ENCODE measurements at places on chromosomes 3 and 15.

GRCh38 chr15:51558411-51558810 lies 64.2 kb downstream of the DMXL2 start:
- DNase-seq, result no peak

- no peak for DNase-seq
These were observed 38.7 kb downstream of the ROBO1 start for GRCh38 chr3:79729096-79729495.

DNA sequence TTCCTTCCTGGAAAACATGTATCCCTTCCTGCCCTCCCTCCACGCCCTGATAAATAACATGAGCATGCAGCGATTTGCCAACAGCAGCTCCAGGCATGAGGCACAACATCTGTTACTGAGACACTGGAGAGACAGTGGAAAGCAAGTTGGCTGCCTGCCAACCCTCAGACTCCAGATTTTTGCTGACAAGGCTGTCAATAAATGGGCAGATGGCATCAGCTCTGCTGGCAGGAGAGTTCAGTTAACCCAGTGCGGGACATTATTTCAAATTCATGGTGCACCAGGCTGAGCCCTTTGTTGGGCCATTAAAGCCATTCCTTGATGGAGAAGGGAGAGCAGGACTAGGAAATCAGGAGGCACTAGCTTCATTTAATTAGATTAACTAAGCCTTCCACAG lies 293.3 kb downstream of the MEX3B start:
- DNase-seq, result no peak

DNA sequence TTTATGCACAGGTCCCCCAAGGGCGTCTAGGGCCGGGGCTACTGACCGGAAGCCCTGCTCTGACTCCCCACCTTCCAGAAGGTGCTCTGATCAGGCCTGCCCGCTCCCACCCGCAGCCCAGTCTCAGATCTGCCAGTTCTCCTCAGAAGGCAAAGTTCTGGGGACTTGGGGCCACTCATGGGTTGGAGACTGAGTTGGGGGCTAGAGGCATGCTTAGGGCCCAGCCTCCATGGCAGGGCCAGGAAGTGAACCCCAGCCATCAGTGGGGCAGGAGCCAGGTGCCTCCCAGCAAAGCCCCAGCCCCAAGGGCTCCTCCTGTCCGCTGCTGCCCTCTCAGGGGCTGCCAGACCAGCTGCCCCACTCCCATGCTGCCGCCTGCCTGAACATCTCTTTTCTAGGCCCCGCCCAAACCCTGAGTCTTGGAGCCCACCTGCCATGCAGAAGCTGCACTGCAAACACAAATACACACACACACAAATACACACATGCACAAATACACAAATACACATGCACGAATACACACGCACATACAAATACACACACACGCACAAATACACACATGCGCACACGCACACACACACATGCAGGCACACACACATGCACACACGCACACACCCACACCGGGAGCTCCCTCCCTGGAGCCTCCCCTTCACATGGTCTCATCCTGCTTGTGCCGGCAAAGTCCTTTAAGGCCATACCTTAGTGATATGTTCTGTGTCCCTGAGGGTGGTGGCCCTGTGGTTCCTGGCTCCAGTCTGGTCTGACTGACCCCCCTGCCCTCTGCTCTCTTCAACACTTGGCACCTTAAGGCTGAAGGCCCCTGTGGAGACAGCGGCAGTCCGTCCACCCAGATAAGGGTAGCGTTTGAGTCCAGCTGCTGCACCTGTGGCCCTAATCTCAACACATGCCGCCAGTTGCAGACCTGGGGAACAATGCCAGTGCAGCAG lies 59.2 kb upstream of the KLF13 start:
- no peak for DNase-seq

DNA sequence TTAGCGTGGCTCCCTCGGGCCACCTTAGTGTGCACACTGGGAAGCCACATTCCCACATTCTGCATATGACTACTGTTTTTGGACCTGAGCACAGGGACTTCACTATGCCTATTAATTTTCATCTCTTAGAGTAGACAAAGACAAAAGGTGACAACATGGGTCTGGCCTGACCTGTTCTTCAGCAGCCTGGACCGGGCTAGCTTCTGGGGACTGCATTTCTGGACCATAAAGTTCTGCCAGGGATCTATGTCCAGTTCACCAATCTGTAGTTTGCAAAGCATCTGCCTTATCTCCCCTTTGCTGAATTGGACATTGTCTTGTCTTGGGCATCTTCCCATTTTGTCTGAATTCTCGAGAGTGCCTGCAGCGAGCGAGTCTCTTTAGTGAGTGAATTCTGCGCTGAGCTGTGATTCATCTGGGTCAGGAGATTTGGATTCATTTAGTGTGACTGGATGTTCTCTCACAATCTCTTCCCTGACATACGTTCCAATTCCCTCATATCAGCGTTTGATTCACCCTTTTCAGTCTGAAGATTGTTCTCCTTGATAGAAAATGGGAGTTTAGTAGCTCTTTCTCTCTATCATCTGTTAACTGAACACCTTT lies 112.2 kb upstream of the PLXNA1 start:
- no peak for DNase-seq

- DNase-seq, result no peak
These were observed 45.1 kb downstream of the HMCES start for GRCh38 chr3:129323651-129324294.

GRCh38 chr3:106823701-106824100 lies 553.5 kb upstream of the CCDC54 start:
- DNase-seq, result no peak

GRCh38 chr15:68201153-68201878 lies 3.8 kb downstream of the CALML4 start:
- DNase-seq, result no peak

GRCh38 chr3:3068358-3068881 lies 41.8 kb downstream of the IL5RA start:
- DNase-seq, result no peak

- no peak for DNase-seq
These were observed 185.7 kb upstream of the THRB start for GRCh38 chr3:24680214-24680967.

- no peak for DNase-seq
These were observed 39.6 kb upstream of the PDCD6IP start for GRCh38 chr3:33758864-33759263.

GRCh38 chr3:58041826-58042324 lies 33.7 kb downstream of the FLNB start:
- no peak for DNase-seq

GRCh38 chr15:75117993-75118392 lies 83.7 kb upstream of the C15orf39 start:
- DNase-seq, result no peak

- no peak for DNase-seq
These were observed 141.9 kb upstream of the C2CD4B start for GRCh38 chr15:62306851-62307504.

DNA sequence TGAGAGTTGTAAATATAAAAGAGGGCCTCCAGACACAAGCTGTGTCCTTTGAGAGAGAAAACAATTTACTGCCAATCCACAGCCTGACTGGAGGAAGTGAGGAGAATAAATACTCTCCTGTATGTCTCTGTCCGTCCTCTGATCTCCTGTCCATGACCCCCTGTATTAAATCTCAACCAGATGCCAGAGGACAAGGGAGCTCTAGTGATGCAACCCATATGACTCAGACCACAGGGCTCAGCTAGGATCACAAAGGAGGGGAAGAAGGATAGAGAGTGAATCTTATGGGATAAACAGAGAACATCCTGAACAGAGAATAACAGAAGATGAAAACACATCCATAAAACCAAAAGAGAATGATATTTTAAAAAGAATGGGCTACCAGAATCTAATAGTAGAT lies 482.6 kb downstream of the PLOD2 start:
- DNase-seq, result no peak
